ENCODE measurements at places on chromosomes 4 and X. TPM values are rescaled to one million over a fixed set of nuclear protein-coding genes. Genes with fewer than 3 reads are reported as not detected.

NHSL2 gene
- 7.9 TPM for total RNA-seq

PCDH7 gene
- not detected for total RNA-seq

CCDC110 gene
- not detected for total RNA-seq

PHOX2B gene
- not detected for total RNA-seq

CABS1 gene
- total RNA-seq: not detected

SLIT2 gene
- total RNA-seq: not detected

CENPVL1 gene
- not detected for total RNA-seq

NAA11 gene
- total RNA-seq: not detected

FMR1NB gene
- not detected for total RNA-seq

CT47A7 gene
- not detected for total RNA-seq

GPM6B gene
- not detected for total RNA-seq

IL1RAPL2 gene
- total RNA-seq: not detected

NKRF gene
- 13.8 TPM for total RNA-seq

LYAR gene
- total RNA-seq: 49.8 TPM

MAGEC1 gene
- total RNA-seq: not detected

MTCP1 gene
- 20.2 TPM for total RNA-seq

PGAM4 gene
- 0.43 TPM for total RNA-seq

PROM1 gene
- total RNA-seq: not detected

RAB9B gene
- 0.35 TPM for total RNA-seq

UGT2A1 gene
- not detected for total RNA-seq

Data from activated CD4-positive, alpha-beta memory T cell treated with anti-CD3 and anti-CD28 coated beads, Interleukin-2, amount 10 ng/mL, durations not matched to agents 7 days and 5 days (primary cell).